ENCODE measurements at places on chromosomes 13 and 19. TPM values are rescaled to one million over a fixed set of nuclear protein-coding genes. Genes with fewer than 3 reads are reported as not detected.

DNA sequence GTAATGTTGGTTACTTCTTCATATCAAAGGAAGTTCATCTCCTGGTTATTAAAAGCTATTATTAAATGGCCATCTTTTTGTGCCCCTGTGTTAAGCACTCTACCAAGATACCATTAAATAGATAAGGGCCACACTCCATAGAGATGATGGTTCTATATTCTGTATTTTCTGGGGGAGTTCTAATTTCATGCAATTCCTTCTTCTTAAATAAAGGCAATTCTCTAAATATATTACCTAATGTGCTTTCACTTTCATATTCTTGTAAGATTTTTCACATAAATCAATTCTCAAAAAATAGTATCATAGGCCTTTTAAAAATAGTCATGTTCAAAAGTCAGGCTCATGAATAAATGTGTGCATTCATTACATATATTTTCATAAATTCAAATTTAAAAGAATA, 47.0 kb upstream of the USPL1 start:
- H3K4me1 ChIP-seq: peaks cover 8% of the 10 kb centered on the region
- no peaks in the 10 kb centered on the region for H3K27me3 ChIP-seq
- H3K27ac ChIP-seq: no peak overlapping the region
- H3K36me3 ChIP-seq: no peaks in the 10 kb centered on the region

DNA sequence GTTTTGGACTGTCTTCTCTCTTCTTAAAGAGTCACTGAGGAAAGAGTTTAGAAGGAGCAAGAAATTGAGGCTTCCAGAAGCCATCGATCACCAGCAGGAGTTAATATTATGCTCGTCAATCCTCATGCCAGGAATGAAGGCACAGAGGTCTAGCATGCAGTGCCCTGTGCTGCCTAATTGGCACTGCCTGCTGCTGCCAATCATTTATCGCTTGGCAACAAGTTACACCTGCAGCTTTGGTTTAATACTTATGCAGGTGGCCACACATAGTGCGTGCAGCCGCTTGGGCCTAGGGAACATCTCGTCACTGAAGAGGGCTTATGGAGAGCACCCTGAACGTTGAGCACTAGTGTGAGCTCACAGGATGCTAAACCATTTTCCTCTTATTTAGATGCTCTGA, 2.7 kb upstream of the SOX1 start:
- no peaks in the 10 kb centered on the region for H3K36me3 ChIP-seq
- no peaks in the 10 kb centered on the region for H3K4me1 ChIP-seq
- H3K27me3 ChIP-seq: peaks cover 85% of the 10 kb centered on the region
- DNase-seq: no peak
- H3K4me3 ChIP-seq: no peak overlapping the region

DNA sequence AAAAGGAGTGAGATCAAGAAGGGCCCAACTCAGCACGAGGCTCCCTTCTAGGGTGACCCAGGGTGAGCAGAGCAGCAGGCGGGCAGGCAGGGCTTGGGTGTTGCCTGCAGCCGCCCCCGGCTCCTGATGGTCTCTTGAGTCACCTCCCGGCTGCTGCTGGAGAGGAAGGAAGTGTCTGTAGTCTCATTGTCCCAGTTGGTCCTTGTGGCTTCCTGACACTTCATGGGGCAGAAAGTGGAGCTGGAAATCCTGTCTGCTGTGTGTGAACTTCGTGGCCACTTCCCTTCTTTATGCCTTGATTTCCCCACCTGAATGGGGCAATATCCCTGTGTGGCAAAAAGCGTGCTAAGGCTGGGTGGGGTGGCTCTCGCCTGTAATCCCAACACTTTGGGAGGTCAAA, 2.5 kb downstream of the MAP1S start:
- peak overlapping the region; percentile 66 for H3K27ac ChIP-seq
- H3K4me1 ChIP-seq: peaks cover 54% of the 10 kb centered on the region
- no peaks in the 10 kb centered on the region for H3K27me3 ChIP-seq
- H3K36me3 ChIP-seq: peaks cover 40% of the 10 kb centered on the region
- peak overlapping the region; percentile 94 for H3K4me3 ChIP-seq
- peak; percentile 88 for DNase-seq

GRCh38 chr13:31236211-31236786, 36.5 kb downstream of the B3GLCT start:
- no peaks in the 10 kb centered on the region for H3K4me1 ChIP-seq
- DNase-seq: no peak
- H3K36me3 ChIP-seq: no peaks in the 10 kb centered on the region
- H3K4me3 ChIP-seq: no peak overlapping the region
- H3K27ac ChIP-seq: no peak overlapping the region

GRCh38 chr13:100602493-100603111, 14.0 kb upstream of the GGACT start:
- H3K4me3 ChIP-seq: no peak overlapping the region
- no peaks in the 10 kb centered on the region for H3K4me1 ChIP-seq
- H3K27me3 ChIP-seq: no peaks in the 10 kb centered on the region
- no peak for DNase-seq
- no peak overlapping the region for H3K27ac ChIP-seq

SYCN gene
- total RNA-seq: not detected
